NCI-H1105 (cell line): ENCODE measurements at places on chromosomes 1 and 21.

DNA sequence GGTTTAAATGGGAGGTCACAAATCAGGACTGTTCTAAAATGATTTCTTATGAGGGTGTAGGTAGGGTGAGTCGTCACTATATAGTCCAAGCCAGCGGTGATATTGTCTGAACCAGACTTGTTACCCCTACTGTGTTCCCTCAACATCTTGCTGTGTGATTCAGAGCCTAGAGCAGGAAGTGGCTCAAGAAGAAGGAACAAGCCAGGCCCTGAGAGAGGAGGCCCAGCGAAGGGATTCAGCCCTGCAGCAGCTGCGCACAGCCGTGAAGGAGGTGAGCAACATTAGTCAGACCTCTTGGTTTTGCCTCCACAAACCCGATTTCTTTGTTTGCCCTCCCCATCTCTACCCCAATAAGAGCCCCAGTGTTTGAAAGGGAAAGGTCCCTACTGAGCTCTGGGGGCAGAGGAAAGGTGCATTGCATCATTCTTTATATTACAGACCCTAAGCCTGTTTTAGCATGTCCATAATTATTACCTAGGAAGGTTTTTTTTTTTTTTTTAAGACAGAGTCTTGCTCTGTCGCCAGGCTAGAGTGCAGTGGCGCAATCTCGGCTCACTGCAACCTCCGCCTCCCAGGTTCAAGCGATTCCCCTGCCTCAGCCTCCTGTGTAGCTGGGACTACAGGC, 5.0 kb upstream of the SH3BGRL3 start:
- no peak for DNase-seq

DNA sequence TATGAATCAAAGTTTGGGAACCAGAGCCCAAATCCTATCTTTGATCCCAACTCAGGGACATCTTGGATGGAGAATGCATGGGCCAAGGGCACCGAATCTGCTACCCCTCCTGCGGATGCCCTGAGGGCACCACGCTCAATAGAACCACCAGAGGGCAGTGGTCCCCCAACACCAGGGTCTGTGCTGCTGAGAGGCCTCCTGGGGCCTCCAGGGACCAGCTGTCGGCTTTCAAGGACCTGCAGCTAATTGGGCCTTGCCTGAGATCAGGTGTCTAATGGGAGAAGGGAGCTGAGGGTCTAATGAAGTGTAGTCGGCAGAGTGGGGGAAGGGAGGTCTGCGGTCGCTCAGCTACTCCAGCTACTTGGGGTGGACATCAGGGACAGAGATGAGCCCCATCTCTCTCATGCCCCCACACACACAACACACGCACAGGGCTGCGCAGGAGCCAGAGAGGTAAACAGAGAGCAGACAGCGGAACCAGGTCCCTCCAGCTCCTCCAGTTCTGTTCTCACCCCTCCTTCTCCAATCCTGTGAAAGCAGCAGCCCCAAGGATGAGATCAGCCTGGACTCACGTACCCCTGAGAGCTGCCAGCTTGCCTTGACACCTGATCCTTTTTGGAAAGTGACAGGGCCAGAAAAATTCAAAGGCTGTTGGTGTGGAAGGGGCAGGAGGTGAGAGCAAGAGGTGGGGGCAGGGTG, 34.9 kb upstream of the PPP1R15B start:
- DNase-seq: peak; percentile 96

DNA sequence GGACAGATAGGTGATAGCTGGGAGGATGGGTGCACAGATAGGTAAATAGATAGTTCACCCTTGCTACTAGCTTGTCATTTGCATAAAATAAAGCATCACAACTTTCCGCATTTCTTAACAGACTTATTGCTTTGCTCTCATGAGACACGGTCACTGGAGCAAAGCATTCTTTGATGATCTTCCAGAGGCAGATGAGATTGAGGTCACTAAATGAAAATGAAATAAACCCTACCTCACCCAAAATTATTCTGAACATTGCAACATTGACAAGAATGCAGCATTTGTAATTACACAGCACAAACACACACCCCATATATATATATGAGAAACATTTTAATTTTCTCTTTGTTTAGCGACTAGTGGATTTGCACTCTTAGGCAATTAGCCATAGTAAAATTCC, 107.6 kb downstream of the SNX7 start:
- no peak for DNase-seq

GRCh38 chr1:169100651-169101088, 5.8 kb upstream of the ATP1B1 start:
- no peak for DNase-seq

GRCh38 chr1:220655961-220656740, 34.0 kb upstream of the C1orf115 start:
- DNase-seq: no peak

DNA sequence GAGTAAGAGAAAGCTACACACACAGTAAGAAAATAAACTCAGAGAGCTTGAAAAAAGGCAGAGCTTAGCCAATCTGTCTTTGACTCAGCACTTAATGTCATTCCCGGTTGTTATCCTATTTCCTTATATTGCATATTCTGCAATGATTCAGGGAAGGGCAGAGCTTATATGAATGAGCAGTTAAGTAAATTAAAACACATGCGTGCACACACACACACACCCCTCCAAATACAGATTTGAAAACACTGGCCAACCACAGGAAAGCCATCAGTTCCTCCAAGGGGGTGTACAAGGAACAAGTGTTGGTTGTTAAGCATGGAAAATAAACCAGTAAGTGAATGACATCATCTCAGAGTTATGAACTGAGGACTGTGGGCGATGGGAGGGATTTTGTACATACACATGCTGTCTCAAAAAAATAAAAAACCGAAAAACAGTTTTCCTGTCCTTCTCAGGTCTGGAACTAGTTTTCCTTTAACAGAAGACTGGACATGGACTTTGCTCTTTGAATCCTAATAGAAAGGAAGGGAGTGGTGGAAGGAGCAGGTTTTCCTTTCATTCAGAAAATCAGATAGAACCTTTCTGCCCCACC, 1.0 kb downstream of the IQGAP3 start:
- no peak for DNase-seq

DNA sequence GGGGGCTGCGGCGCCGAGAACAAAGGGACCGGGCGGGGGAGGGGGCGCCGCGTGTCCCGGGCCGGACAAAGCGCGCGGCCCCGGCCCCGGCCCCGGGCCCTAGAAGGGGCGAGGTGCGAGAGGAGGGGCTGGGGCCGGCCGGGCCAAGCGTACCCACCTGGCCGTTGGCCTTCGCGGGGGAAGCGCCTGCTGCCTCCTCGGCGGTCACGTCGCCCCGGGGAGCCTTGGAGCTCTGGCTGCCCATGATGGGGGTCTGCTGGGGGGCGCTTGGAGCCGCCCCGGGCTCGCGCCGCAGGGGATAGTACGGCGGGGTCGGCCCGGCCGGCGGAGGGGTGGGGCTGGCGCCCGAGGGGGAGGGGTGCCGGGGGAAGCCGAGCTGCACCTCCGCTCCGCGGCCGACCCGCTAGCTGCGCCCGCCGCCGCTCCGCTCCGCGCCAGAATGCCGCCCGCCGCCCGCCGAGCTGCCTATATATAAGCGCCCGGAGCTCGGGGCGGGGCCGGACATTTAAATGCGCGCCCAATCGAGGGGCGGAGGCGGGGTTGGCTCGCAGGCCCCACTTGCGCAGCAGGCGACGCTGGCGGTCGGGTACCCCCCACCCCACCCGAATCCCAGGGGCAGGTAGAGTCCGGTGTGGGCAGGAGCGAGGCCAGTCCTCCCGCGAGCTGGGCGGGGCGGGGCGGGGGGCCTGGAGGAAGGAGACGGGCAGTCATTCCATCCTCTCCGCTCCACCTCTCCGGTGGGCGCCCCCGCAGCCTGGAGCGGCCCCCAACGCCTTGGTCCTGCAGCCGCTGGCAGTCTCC, at the start of gene MARCKSL1:
MARCKSL1 (minus strand) TSS at position 444 of the 801 bp plus-strand sequence; CDS start at position 244, 200 bp downstream.
- DNase-seq: peak; percentile 81

GRCh38 chr1:13813398-13814012, 113.5 kb downstream of the PRDM2 start:
- no peak for DNase-seq

DNA sequence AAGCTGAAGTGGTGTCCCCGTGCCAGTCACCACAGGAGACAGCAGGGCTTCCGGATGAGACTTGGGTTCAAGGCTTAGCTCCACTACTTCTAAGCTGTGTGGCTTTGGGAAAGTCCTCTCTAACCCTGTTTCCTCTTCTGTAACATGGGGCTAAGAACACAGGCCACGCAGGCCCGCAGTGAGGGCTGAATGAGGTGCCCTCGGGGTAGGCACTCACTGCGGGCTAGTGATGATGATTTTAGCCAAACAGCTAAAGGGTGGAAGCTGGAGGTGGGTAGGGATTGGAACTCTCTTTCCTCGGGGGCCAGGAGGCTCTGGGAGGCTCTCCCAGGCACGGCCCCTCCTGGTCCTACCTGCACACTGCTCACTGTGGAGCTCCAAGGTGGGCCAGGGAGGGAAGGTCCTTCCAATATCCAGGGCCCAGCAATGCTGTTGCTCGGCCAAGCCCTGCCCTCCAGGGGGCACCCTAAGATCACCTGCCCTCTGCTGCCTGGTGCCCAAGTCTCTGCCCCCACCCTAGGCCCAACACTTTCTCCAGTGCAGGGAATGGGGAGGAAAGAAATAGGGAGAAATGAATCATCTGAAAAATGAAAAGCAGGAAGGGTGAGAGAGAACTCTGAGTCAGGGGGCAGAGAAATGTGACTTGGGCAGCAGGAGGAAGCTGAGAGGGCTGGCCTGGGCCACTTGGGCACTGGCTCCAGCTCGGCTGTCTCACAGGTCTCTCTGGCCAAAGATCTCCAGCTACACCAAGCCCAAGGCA, 19.2 kb upstream of the EVA1B start:
- no peak for DNase-seq

- no peak for DNase-seq
Measured at GRCh38 chr1:86861424-86861823, 52.5 kb downstream of the SELENOF start.

- no peak for DNase-seq
Measured at GRCh38 chr21:41425588-41425953, 468 bp upstream of the MX1 start.

DNA sequence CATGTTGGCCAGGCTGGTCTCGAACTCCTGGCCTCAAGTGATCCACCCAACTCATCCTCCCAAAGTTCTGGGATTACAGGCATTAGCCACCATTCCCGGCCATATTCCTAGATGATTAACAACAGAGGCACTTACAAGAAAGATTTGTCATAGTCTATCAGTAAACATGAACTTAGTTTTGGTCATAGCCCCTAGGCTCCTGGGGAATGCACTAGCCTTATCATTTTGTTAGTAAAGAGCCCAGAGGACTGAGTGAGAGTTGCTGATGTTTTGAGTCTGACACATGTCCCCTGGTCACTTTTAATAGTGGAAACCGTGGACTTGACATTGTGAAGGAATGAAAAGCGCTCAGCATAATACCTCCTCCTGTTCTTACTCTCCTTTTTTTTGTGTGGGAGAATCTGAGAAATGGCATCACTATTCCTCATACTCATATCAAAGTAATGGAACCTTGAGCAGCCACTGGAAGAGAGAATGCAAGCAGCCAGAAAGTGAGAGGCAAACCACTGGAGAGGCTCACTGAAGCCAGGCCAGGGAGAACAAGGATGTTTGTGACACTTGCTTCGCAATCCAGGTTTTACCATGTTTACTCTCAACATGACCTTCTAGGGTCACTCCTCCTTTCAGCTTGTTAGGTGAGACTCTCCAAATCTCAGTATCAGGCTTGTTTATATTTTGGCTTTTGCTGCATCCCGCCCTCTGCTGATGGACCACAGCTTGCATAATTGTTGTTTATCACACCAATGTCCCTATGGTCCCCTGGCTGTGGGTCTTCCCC, 14.8 kb downstream of the ATP1B1 start:
- no peak for DNase-seq

GRCh38 chr21:14479241-14479786, 66.8 kb downstream of the SAMSN1 start:
- DNase-seq: no peak

GRCh38 chr1:12424793-12425192, 193.2 kb downstream of the DHRS3 start:
- no peak for DNase-seq

- no peak for DNase-seq
Measured at GRCh38 chr1:199837321-199837720, 190.2 kb upstream of the NR5A2 start.

- DNase-seq: no peak
Measured at GRCh38 chr1:46690931-46691421, 19.3 kb downstream of the TEX38 start.

- DNase-seq: no peak
Measured at GRCh38 chr21:32062591-32063227, 189.9 kb downstream of the HUNK start.

GRCh38 chr1:85188530-85188929, 12.3 kb downstream of the SYDE2 start:
- DNase-seq: no peak

- no peak for DNase-seq
Measured at GRCh38 chr1:213999732-214000131, 12.0 kb downstream of the PROX1 start.

- DNase-seq: no peak
Measured at GRCh38 chr1:204814166-204814884, 56.3 kb upstream of the NFASC start.

- DNase-seq: no peak
Measured at GRCh38 chr1:3898994-3899753, 898 bp downstream of the C1orf174 start.
